ENCODE measurements at places on chromosomes 2 and 18. TPM values are rescaled to one million over a fixed set of nuclear protein-coding genes. Genes with fewer than 3 reads are reported as not detected.
A peak's percentile ranks its signal among the peaks of the same experiment; 100 is the strongest.

The LIPT1 gene
- total RNA-seq = 5.6 TPM

- DNase-seq = peak; percentile 94
Observed at GRCh38 chr18:59697236-59697932, at the start of gene CCBE1. TSS of gene CCBE1 (minus strand) at chr18:59697423.

DNA sequence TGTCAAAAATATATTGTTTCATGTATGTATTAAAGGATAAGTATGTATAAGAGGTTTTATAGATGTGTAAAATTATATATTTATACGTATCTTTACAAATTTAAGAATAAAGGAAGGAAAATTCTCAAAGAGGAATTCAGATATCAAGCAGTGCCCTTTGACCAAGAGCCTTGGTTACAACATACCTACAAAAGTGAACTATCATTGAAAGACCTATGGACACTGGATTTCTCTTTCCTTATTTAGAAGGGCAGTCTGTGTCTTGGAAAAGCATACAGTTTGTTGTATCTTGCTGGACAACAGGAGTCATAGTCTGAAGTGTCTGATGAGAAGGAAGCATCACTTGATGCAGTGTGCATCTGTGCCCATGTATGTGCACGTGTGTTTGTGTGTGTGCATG, 21.8 kb upstream of the USP40 start:
- DNase-seq = no peak

The GMCL1 gene
- total RNA-seq = 18.7 TPM

The TNS1 gene
- total RNA-seq = 325 TPM

GRCh38 chr2:239279508-239280295, 121.1 kb downstream of the HDAC4 start:
- no peak for DNase-seq

- DNase-seq = peak; percentile 27
Observed at GRCh38 chr2:171237751-171238505, 77.2 kb upstream of the TLK1 start.

GRCh38 chr2:218961229-218961628, 1.8 kb downstream of the CDK5R2 start:
- DNase-seq = no peak

GRCh38 chr18:44793194-44793593, 112.5 kb downstream of the SETBP1 start:
- no peak for DNase-seq
